ENCODE measurements at places on chromosomes 7 and 10. TPM values are rescaled to one million over a fixed set of nuclear protein-coding genes. Genes with fewer than 3 reads are reported as not detected.

Gene PKD2L1
- total RNA-seq: not detected

Gene SNCG
- total RNA-seq: not detected

Gene ZNF107
- 13.5 TPM for total RNA-seq

Gene MOGAT3
- not detected for total RNA-seq

Gene NEUROG3
- not detected for total RNA-seq

Gene ST8SIA6
- total RNA-seq: 4.1 TPM

Gene FAM25C
- not detected for total RNA-seq

Gene PNLIPRP3
- not detected for total RNA-seq

Gene PDE6C
- not detected for total RNA-seq

Gene UBTD1
- total RNA-seq: 1.4 TPM
